ENCODE measurements at places on chromosomes 11 and 22.

GRCh38 chr22:46289244-46289891, 7.3 kb upstream of the GTSE1 start:
- no peak for DNase-seq

- peak; percentile 22 for DNase-seq
Measured at GRCh38 chr11:35812828-35813227, 131.0 kb upstream of the LDLRAD3 start.

GRCh38 chr11:134044514-134045284, 24.2 kb upstream of the JAM3 start:
- no peak for DNase-seq

DNA sequence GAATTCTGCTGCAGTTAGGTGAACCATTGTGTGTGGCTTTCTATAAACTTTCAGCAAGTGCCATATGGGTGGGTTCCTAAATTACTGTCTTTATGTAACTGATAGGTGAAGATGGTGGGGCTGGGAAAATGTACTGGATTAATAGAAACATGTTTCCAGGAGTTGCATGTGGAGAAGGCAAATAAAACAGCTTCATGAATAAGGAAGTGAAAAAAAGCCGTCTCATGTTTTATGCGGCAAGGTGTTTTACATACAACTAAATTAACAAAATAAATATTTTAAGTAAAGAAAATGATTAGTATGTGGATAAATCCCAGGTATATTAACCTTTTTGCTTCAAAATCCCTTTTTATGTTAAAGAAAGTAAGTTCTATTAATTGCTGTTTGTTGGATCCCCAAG, 67.2 kb downstream of the EXT2 start:
- no peak for DNase-seq

DNA sequence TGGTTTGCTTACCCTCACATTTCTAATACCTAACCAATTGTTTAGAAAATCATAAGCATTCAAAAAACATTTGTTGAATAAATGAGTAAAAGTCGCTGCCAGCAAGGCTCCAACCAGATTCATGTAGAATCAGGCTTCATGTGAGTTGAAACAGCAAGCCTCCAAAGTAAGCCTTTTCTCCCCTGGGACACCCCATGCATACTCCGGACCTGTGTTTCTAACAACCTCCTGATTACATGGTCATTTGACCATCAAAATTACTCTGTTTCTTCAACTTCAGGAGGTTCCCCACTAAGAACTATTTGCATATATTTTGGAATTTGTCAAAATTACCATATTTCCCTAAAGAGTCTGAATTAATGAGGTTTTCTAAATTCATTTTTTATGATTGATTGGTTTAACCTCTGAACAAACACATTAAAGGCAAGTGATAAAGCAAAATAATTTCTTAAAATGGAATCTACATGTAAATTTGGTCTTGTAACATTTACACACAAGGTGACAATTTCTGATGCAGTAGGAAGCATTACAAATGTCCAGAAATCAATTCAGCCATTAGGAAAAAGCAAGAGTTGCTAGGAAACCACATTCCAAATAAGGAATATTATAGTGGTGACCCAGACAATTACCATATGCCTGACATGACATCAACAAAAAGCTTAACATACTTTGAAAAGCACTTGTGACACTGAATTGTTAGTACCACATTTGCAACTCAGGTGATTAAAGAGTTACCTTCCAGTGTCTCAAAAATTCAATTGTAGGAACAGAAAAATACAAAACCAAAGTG, 252.6 kb downstream of the GUCY1A2 start:
- peak; percentile 46 for DNase-seq

GRCh38 chr11:65498977-65499712, at the start of gene MALAT1:
MALAT1 (plus strand) TSS chr11:65499045.
- no peak for DNase-seq

GRCh38 chr11:126432525-126432924, 77.0 kb downstream of the ST3GAL4 start:
- no peak for DNase-seq

- DNase-seq = no peak
Measured at GRCh38 chr22:42661985-42662831, 13.0 kb upstream of the CYB5R3 start.

GRCh38 chr11:33887886-33888285, 4.0 kb downstream of the LMO2 start:
- DNase-seq = no peak

DNA sequence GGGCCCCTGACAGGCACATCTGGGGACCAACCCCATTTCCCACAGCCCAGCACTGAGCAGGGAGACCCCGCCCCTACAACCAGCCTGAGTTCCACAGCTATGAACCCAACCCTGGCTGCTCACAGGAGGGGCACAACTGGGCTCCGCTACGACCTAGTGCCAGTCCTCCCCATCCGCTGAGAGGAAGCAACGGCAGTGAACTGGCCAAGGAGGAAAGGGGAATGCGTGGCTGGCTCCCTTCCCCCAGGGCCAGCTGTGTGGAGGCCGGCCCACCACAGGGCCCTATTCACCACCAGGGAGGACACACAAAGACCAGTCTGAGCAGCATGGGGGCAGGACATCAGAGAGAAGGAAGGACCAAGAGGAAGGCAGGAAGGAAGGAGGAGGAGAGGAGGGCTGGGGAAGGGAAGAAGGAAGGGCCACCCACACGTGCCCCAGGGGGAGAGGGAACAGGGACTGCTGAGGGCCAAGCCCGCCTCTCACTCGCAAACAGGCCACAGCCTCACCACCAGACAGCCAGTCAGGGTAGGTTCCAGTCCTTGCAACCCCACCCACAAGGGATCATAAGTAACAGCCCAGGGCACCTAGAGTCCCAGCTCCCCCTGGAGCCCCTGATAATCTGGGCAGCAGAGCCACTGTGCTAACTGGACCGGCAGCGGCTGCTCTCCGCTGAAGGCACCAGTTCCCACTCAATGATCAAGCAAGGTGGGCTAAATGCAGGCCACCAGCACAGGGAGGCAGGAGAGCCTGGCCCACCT, 8.5 kb upstream of the GAL3ST1 start:
- no peak for DNase-seq

DNA sequence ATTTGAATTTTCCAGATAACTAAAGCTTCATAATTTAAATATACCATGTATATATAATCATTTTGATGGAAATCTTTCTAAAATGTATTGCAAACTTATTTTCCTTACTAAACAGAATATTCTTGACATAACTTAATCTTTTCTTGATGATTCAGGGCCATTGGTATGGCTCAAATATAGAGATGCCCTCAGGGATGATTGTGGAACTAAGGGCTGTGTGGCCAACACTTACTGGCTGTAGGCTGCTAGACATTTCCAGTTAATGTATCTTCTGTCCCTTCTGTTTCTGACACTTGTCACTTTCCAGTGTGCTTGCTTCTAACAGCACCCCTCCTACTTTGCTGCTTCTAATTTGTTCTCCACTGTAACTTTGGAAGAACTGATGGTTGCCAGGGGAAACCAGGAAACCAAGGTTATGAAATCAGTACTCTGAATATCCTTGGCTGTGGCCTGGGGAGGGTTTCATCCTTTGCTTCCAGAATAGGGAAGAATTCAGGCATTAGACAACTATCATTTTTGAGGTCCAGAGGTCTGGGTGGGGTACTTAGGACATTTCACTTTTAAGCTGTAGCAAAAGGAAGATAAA, 697.2 kb downstream of the ETS1 start:
- no peak for DNase-seq

DNA sequence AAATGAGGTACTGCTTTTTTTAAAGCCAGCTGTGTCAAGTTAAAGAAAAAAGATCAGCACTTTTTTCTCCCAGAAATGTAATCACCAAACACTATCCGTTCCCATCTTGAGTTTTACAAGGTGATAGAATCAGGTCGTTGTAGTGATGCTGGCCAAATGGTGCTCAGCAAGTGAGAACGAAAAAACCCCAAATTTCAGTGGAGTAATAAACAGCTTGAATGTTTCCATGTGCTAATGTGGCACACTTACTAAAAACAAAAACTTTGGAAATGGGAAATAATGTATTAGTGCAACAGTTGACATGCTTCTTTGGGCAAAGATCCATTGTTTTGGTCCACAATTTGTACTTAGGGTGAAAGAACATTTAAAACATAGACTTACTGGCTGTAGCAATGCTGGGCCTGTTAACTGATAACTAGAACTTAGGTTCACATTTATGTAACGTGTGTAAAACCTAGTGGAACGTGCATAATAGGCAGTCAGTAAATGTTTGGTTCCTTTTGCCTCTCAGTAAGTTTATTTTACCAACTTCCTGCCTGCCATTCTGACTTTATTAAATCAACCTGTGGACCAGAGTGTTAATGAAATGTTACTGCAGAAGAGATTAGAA, 15.4 kb upstream of the GDPD4 start:
- no peak for DNase-seq

GRCh38 chr11:96313163-96313562, 29.8 kb downstream of the MAML2 start:
- DNase-seq = no peak

GRCh38 chr22:46854125-46854870, 91.8 kb downstream of the TBC1D22A start:
- no peak for DNase-seq

DNA sequence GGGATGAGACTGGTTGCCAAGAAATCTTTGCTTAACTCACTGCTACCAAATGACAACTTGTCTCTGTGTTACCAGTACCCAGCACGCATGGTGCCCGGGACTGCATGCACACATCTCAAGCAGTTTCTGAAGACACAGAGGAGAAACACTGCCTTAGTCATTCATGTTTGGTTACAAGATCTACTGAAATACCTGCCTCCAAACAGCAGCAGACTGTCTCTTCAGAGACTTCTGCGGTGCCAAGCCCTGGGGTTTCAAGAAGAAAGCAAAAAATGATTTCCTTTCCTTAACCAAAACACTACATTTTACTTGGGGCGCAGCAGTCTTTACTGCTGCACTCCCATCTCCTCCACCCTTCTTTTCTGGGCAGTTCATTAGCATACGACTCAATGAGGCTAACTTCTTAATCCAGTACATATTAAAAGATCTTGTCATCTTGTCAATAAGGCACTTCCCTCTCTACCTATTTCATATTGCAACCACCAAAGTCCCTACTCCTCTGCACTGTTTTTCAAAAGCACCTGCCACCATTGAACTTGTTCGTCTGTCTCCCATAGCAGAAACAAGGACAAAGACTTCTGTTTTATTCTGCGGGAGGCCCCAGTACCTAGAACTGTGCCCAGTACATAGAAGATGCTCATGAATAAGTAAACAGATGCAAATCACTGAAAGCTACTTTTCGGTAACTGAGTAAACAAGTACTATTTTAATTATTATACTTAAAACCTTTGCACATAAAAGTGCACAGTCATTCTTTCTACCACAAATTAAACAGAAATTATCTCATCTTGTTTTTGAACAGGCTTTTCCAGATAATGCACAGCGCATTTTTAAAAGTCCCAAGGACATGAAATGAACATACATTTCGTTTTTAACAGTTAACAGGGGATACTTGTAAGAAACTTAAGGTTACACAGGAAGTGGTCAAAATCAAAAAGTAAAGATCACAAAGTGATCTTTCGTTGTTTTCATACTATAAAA, 4.0 kb downstream of the NAP1L4 start:
- DNase-seq = no peak

DNA sequence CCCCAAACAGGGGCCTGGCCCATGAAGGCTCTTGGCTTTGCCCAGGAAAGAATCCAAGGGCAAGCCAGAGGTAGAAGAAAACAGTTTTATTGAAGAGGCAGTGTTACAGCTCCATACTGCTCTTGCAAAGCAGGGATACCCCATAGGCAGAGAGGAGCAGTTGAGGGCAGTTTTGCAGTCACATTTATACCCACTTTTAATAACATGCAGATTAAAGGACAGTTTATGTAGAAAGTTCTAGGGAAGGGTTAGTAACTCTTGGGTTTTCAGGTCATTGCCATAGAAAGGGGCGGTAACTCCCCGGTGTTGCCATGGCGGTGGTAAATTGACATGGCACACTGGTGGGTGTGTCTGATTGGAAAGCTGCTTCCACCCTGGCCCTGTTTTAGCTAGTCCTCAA, 80.5 kb upstream of the GNAZ start:
- no peak for DNase-seq

- DNase-seq = no peak
Measured at GRCh38 chr11:109612496-109612895, 190.5 kb downstream of the C11orf87 start.

DNA sequence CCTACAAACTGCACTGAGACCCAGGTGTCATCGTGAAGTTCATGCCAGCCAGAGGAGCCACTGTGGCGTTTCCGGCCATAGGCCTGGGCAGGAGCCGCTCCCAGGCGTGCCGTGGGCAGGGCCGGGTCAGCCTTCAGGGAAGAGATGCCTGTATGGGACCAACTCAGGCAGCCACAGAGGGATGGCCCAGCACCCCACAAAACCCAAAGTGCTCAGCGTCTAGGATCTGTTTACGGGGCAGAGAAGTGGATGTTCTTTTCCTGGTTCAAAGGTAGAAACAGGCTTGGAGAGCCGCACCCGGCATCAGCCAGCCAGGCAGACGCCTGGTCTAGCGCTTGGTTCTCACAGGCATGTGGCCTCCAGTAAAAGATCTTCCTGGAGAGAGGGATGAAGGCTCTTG, 8.4 kb upstream of the BID start:
- DNase-seq = no peak

- DNase-seq = no peak
Measured at GRCh38 chr11:12474871-12475270, 97.5 kb downstream of the PARVA start.

- no peak for DNase-seq
Measured at GRCh38 chr11:119460097-119460496, 37.1 kb upstream of the THY1 start.

GRCh38 chr11:8219257-8220021, 44.2 kb downstream of the LMO1 start:
- DNase-seq = peak; percentile 18

DNA sequence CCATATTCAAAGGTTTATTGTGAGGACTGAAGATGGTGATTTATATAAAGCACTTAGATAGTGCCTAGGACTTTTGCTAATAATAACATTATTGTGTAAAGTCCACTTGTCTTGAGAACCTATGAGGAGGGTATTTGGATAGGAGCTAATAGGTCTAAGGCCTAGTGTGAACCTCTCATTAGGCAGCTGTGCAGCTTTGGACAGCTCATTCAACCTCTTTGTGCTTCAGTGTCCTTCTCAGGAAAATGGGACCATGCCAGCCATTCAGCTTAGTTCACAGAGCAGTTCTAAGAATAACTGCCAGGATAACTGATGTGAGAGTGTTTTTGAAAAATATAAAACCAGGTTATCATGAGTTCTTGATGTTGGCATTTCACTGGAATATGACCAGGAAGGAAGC, 56.2 kb downstream of the NAV2 start:
- DNase-seq = no peak

- DNase-seq = no peak
Measured at GRCh38 chr11:96215110-96215782, 127.7 kb downstream of the MAML2 start.

GRCh38 chr11:47267876-47268275, 2.1 kb upstream of the MADD start:
- no peak for DNase-seq

- no peak for DNase-seq
Measured at GRCh38 chr11:46969379-46969778, 32.8 kb downstream of the CSTPP1 start.

DNA sequence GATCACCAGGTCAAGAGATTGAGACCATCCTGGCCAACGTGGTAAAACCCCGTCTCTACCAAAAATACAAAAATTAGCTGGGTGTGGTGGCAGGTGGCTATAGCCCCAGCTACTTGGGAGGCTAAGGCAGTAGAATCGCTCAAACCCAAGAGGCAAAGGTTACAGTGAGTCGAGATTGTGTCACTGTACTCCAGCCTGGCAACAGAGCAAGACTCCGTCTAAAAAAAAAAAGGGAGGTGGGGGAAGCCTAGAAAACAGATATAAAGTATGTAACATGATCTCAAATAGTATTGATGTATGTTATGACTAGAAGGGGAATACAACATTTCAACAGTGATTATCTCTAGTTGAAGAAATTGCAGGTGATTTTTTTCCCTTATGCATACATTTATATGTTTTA, 61.4 kb downstream of the SLC1A2 start:
- DNase-seq = no peak

Data from retinal pigment epithelial cell (primary cell).